ENCODE measurements at places on chromosomes 5 and 9.

DNA sequence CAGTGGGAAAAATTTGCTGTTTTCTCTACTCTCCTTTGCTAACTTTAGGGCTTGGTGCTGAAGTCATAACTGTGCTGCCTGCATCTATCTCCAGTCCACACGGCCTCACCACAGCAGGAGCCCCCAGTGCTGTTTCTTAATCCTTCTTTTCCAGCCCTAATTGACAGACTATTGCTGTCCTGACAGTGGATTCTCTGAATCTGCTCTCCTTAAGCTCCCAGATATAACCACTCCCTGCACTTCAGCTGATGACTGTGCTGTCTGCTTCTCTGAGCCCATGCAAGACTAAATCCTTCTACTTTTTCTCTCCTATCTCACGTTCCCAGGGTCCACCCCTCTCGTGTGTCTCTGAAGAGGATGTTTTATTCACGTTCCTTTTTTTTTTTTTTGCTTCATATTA lies 19.7 kb upstream of the GRIA1 start:
- no peak overlapping the region for H3K27ac ChIP-seq
- H3K4me1 ChIP-seq = no peaks in the 10 kb centered on the region
- peaks cover 2% of the 10 kb centered on the region for H3K27me3 ChIP-seq
- no peaks in the 10 kb centered on the region for H3K36me3 ChIP-seq

DNA sequence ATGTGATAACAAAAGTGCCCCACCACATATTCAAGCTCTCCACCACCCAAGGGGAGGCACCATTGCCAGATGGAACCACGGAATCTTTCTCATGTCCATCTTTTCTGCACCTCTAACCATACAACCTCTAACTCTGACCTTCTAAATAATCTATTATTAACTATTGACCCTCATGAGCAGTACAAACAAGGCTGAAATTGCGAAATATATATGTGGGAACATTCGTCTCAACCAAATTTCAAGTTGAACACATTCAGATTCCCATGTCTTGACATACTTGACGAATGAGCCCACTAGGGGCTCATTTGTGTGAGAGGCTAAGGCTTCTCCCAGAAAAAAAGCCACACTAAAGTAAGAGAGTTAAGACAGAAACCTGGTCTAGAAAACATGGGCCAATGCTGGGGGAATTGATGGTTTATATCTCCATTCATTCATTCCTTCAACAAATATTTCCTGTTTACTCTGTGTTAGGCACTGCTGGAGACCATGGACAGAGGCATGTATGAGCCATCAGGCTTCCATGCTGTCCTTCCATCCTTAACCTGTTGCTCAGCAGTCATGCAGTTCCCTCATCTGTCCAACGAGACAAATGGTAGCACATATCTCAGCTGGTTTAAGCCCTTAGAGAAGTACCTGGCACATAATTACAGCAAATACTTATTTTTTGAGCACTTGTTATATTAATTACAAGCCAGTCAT lies 130.4 kb downstream of the ESM1 start:
- peaks cover 11% of the 10 kb centered on the region for H3K36me3 ChIP-seq
- no peak overlapping the region for H3K4me3 ChIP-seq
- H3K27ac ChIP-seq = no peak overlapping the region
- H3K27me3 ChIP-seq = peaks cover 11% of the 10 kb centered on the region
- H3K4me1 ChIP-seq = no peaks in the 10 kb centered on the region
- no peak for DNase-seq

DNA sequence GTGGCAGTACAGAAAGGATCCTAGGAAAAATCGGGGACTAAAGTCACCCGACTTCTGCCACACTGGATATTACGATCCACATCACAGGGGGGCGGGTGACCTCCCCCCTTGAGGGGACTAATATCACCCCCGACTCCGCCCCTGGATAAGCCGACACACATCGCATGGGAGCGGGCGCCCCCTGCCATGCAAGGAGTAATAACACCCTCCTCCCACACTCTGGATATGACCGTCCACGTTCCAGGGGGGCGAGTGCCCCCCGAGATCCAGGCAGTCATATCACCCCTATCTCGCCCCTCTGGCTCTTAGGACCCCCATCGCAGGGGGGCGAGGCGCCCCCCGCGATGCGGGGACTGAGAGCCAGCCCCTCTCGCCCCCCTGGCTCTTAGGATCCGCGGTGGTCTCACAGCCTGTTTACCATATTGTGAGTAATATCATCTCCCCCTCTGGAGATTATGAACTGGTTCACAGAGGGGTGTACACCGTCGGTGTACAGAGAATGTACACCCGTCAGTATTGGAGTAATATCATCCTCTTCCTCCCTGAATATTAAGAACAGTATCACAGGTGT lies 423.0 kb downstream of the DIRAS2 start:
- no peaks in the 10 kb centered on the region for H3K4me1 ChIP-seq
- H3K27ac ChIP-seq = no peak overlapping the region
- no peaks in the 10 kb centered on the region for H3K36me3 ChIP-seq

DNA sequence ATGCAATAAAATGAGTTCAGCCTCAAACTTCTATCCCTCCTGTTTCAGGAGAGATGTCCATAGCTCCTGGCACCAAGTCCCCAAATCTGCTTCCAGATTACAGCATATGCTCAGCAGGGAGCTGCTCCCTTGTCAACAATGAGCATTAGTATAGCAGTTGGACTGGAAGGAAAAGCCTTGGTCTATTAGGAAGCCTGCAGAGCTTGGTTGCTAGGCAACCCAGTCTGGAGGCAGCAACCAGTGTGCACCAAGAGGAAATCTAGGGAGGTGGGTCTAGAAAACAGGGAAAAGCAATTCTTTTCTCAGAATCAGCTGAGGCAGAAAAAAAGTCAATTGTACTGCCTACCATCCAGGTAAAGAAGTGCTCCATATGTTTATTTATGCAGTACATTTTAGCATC lies 229.5 kb upstream of the NMUR2 start:
- no peak overlapping the region for H3K27ac ChIP-seq
- H3K27me3 ChIP-seq = peaks cover 2% of the 10 kb centered on the region
- DNase-seq = no peak
- H3K4me3 ChIP-seq = no peak overlapping the region

DNA sequence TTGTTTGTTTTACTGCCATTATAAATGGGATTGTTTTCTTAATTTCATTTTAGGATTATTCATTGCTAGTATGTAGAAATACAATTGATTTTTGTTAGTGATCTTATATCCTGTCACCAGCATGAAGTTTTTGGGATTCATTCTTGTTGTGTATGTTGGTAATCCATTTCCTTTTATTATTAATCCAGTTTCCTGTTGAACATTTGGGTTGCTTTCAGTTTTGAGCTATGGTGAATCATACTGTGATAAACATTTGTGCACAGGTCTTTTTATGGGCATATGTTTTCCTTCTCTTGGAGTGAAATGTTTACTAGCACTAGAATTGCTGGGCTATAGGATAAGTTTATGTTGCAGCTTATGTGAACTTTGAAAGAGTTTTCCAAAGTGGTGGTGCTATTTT lies 69.6 kb downstream of the MAN2A1 start:
- H3K27ac ChIP-seq = no peak overlapping the region
- DNase-seq = no peak
- H3K4me3 ChIP-seq = no peak overlapping the region
- peaks cover 55% of the 10 kb centered on the region for H3K36me3 ChIP-seq
- H3K27me3 ChIP-seq = no peaks in the 10 kb centered on the region
- peaks cover 17% of the 10 kb centered on the region for H3K4me1 ChIP-seq

- no peak overlapping the region for H3K4me3 ChIP-seq
- DNase-seq = no peak
- no peaks in the 10 kb centered on the region for H3K4me1 ChIP-seq
- peaks cover 4% of the 10 kb centered on the region for H3K36me3 ChIP-seq
- H3K27me3 ChIP-seq = no peaks in the 10 kb centered on the region
These were observed 264.8 kb downstream of the DOCK8 start for GRCh38 chr9:479304-479970.

DNA sequence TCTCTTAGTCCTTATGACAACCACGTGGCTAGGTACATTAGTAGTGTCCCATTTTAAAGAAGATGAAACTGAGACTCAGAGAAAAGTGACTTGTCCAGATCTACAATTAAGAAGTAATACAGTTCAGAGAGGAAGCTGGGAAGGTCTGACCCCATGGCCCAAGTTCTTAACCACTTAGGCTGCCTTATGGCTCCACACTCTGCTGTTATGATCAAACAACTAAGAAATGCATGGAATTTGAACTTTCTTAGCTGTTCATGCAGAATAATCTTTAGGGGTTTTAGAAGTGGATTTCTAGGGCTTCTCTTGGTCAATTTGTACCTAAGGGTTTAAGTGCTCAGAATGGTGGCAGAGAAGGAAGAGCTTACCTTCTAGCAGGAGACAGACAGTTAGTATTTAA lies 128.0 kb upstream of the MSX2 start:
- no peaks in the 10 kb centered on the region for H3K36me3 ChIP-seq
- H3K4me1 ChIP-seq = no peaks in the 10 kb centered on the region
- no peak for DNase-seq
- no peak overlapping the region for H3K4me3 ChIP-seq

- no peak overlapping the region for H3K4me3 ChIP-seq
- no peaks in the 10 kb centered on the region for H3K4me1 ChIP-seq
These were observed 91.2 kb downstream of the RFX3 start for GRCh38 chr9:3434594-3434993.

DNA sequence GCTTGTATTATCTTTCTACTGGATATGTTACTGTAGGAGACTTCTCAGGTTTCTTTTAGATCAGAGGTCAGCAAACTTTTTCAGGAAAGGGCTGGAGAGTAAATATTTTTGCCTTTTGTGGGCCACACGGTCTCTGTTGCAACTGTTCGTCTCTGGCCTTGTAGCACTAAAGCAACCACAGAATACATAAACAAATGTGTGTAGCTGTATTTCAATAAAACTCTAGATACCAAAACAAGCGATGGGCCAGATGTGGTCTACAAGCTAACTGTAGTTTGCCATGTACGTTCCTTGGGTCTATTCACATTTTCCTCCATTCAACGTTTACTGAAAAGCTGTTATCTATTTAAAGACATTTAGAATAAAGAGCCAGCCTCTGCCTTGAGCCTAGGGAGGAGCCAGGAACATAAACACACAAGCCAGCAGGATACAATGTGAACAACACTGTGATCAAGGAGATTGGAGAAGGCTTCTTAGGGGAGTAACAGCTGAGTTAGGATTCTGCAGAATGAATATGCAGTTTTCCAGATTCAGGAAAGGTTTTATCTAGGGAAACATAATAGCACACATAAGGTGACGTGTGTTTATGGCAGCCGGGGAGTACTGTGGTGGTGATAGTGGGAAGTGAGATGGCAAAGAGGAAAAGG lies 33.0 kb upstream of the HOMER1 start:
- no peak for DNase-seq
- H3K27me3 ChIP-seq = no peaks in the 10 kb centered on the region
- no peak overlapping the region for H3K4me3 ChIP-seq
- no peaks in the 10 kb centered on the region for H3K36me3 ChIP-seq
- H3K4me1 ChIP-seq = no peaks in the 10 kb centered on the region

DNA sequence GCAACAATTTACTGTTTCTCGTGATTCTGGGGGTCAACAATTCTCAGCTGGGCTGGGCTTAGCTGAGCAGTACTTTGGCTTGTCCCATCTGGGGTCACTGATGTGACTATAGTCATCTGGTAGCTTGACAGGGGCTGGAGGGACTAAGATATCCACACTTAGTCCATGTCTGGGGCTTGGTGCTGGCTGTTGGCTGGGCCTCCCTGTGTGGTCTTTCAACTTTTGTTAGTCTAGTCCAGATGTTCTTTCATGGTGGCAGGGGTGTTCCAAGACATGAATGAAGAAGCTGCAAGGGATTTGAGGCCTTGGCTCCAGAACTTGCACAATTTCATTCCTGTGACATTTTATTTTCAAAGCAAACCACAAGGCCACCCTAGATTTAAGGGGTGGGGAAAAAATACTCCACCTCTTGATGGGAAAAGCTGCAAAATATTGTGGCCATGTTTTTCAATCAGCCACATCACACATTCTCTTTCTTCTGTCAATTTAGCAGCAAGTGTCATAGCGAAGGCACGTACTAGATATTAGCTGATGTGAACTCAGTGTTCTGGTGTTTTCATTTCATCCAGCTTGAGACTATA lies 59.2 kb downstream of the TSSK1B start:
- peaks cover 2% of the 10 kb centered on the region for H3K27me3 ChIP-seq
- no peak overlapping the region for H3K4me3 ChIP-seq
- H3K36me3 ChIP-seq = no peaks in the 10 kb centered on the region
- no peak overlapping the region for H3K27ac ChIP-seq
- no peak for DNase-seq

GRCh38 chr5:138927979-138928378 lies 52.8 kb upstream of the LRRTM2 start:
- no peak overlapping the region for H3K27ac ChIP-seq
- no peak for DNase-seq
- no peaks in the 10 kb centered on the region for H3K4me1 ChIP-seq
- H3K36me3 ChIP-seq = peaks cover 2% of the 10 kb centered on the region
- H3K4me3 ChIP-seq = no peak overlapping the region

DNA sequence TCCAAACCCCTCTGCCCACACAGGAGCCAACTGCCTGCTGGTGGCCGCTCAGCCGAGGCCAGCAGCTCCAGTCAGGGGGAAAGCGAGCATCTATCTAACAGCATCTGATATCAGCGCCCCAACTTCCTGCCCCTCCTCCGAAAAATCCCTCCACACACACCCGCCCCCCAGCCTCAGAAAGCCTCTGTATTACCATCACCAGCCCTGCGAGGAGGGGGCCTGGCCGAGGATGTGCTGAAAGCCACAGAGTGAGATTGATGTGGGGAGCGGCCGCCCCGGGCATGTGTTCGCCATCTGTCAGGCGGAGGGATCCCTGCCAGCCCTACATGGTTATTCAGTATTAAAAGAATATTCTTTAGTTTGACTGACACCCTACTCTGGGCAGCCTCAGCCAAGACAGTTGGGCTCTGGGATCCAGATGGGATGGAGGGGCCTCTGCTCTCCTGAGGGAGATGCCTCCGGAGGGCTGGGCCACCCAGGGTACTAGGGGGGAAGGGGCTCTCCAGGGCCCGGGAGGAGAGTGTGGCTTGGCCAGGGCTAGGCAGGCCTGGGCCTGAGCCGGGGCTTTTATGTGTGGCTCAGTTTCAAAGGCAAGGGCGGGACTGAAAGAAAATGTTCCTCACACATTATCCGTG lies 98.0 kb downstream of the HSD17B3 start:
- no peak overlapping the region for H3K27ac ChIP-seq
- H3K4me1 ChIP-seq = no peaks in the 10 kb centered on the region
- no peak for DNase-seq
- H3K27me3 ChIP-seq = peaks cover 5% of the 10 kb centered on the region
- no peak overlapping the region for H3K4me3 ChIP-seq

Measured in activated naive CD4-positive, alpha-beta T cell treated with anti-CD3 and anti-CD28 coated beads for 36 hours (primary cell).